G401 (cell line): ENCODE measurements at places on chromosomes 4 and X. TPM values are rescaled to one million over a fixed set of nuclear protein-coding genes. Genes with fewer than 3 reads are reported as not detected.

DNA sequence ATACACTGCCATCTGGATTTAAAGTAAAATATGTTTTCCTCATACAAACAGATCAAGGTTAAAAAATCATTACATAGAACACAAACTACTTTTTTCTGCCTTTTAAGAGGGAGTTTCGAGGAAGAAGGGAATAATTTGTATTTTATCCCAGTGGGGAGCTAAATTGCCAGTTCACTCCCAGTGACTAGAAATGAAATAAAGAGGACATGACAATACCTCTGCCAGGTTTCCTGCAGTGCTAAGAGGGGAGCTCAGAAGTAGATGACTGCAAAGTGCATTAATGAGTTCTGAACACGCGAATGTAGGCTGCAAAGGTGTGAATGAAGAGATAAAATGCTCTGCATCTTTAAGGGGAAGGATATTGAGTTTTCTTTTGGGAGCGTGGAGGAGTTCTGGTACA is 69.7 kb downstream of the SRPX start:
- DNase-seq: no peak

DNA sequence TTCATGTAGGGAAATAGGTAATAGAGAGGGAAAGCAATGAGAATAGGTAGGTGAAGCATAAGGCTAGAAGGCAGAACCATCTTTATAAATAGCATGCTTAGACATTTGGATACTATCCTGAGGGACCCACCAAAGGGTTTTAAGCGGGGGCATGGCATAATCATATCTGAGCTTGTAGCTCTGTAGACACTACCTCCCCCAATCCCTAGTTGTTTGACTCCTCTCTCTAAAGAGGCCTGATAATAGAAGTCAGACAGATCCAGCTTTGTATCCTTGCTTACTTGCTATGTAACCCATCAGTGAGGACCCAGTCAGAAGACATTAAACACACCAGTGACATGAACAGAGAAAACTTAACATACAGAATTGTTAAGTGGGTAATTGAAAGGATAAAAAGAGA is 58.7 kb downstream of the SCFD2 start:
- DNase-seq: no peak

DNA sequence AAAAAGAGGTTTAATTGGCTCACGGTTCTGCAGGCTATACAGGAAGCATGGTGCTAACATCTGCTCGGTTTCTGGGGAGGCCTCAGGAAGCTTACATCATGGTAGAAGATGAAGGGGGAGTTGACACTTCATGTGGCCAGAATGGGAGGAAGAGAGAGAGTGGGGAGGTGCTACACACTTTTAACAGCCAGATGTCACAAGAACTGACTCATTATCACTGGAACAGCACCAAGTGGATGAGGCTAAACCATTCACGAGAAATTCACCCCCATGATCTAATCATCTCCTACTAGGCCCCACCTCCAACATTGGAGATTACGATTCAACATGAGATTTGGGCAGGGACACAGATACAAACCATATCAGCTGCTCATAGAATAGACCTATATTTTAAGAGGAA is 255.8 kb downstream of the OPHN1 start:
- no peak for DNase-seq

DNA sequence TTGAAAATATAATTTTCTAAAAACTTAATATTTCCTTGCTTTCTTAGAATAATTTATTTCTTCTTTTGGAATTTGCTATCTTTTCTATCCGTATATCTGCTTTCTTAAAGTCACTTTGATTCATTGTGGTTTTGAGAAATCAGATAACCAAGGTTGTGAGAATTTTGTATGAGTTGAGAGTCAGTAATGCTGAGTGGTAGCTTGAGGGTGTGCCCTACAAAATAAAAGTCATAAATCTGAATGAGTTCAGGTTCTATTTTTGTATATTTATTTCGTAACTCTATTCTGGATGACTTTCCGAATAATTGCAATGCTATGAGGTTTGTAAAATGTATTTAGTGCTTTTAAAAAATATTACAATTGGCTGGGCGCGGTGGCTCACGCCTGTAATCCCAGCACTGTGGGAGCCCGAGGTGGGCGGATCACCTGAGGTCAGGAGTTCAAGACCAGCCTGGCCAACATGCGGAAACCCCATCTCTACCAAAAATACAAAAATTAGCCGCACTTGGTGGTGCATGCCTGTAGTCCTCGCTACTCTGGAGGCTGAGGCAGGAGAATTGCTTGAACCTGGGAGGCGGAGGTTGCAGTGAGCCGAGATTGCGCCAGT is 8.9 kb downstream of the COPS4 start:
- no peak for DNase-seq

DNA sequence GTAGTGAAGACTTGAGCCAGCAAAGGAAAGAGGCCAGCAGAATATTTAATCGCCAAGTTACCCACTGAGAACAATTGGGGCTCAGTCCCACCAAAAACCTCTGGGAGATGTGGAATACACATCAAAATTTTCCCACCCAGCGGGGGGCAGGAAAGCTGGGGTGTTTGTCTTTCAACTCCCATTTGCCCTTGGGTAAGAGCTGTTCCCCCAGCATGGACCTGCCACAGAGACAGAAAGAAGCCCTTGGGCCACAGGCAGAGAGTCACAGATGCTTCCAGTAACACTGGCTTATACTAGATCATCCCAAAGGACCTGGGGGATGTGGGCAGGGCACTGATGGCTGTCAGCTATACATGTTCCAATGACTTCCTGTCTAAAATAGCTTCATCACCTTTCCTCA is 18.9 kb upstream of the FBXW7 start:
- DNase-seq: no peak

- no peak for DNase-seq
Measured at GRCh38 chrX:73401591-73402266, 45.1 kb upstream of the CDX4 start.

GRCh38 chr4:165756836-165757235 is 116.2 kb upstream of the TLL1 start:
- DNase-seq: peak; percentile 88

DNA sequence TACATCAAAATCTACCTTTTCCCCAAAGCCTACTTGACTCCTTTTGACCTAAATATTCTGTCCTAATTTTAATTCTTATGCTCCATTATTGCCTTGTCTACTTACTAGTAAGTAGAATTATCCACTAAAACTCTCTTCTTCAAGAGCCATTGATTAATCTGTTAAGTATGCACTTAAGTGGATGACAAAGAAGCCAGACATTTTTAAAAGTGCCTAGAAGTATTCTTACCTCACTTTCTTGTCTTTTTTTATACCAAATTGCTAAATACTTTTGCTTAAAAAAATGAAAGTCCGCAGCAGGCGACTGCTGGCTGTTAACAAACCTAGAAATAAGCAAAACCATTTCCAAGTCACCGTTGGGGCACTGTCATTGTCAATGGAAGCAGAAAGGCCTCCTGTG is 20.1 kb upstream of the FRMPD4 start:
- DNase-seq: no peak

GRCh38 chrX:105114554-105115130 is 105.9 kb downstream of the TEX13A start:
- DNase-seq: no peak

DNA sequence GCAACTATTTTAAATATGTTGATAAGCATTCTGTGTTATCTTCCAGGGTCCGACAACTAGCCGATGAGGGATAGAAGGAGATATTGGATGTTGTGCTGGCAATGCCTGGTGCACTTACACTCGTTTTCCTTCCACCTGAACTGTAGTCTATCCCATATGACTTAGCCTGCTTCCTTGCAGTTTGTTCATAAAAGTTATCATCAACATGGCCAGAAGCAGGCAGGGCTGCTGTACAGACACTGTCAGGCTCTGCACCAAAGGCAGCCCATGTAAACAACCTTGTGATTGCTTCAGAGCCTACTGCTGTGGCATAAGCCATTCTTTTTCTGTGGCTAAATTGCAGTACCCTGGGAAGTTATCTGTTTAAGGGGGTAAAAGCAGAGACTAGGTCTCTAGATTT is 1.6 kb downstream of the MAPK10 start:
- DNase-seq: peak; percentile 76

DNA sequence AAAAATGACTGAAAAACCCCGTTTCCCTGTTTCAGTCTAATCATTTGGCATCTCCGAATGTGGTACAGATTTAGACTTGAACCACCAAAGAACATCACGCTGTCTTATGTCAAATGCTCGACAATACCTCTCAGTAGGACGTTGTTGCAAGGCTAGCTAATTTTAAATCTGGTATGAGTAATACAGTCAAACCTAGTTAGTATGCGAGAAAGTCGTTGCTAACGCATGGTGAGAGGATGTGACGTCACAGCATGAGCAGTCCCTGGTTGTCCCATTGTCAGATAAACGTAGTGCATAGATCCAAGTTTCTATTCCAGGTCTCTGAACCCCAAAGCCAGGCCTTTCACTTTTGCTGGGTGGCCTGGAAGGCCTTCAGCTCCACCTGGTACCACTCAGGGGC is 44.7 kb downstream of the SETD7 start:
- no peak for DNase-seq

DNA sequence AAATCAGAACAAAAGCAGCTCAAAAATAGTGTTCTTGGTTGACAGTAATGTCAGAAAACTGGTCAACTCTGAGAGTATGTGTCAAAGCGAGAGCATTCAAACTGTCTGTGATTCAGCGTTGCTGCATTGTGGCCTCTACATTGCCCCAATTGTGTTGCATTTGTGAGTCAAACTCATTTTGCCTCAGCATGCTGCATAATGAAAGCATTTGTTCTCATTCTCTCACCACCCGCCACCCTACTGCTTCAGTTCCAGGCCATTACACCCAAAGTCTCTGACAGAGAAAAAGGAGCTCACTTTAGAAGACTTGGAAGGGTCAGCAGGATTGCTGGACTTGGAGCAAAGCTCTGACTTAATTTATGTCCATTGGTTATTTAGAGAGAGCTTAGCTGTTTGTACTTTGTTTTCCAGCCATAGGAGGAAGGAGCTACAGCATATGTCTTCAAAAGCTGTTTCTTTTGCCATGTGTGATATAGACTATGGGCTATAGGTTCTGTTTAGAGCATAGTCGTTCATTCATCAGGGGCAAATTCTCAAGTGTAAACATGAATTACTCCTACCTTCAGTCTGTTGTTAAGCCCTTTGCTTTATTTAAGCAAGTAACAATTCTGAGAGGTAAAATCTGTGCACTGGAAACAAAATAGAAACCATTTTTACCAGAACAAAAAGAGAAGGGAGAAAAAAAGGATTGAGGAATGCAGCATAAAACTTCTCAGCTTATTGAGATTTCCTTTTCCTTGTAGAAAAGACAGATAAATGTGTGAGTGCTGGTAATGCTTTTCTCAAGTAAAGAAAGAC is 153.4 kb upstream of the ANK2 start:
- DNase-seq: peak; percentile 37

DNA sequence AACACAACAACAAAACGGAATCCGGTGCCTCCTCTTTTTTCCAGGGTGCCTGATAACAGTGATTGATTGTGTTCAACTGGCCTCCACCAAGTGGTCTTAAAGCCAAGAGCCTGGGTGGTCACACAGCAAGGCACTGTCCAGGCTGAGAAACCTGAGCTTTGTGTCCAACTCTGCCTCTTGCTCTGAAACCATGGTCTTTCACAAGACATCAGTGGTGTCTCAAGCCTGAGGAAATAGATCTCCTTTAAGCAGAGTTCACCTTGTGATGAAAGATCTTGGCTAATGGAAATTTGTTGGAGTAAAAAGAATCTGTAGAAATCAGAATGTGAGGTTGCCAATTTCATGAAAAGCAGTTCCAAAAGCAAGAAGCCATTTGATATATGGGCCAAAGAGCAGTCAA is 47.3 kb upstream of the ACSL1 start:
- DNase-seq: no peak

DNA sequence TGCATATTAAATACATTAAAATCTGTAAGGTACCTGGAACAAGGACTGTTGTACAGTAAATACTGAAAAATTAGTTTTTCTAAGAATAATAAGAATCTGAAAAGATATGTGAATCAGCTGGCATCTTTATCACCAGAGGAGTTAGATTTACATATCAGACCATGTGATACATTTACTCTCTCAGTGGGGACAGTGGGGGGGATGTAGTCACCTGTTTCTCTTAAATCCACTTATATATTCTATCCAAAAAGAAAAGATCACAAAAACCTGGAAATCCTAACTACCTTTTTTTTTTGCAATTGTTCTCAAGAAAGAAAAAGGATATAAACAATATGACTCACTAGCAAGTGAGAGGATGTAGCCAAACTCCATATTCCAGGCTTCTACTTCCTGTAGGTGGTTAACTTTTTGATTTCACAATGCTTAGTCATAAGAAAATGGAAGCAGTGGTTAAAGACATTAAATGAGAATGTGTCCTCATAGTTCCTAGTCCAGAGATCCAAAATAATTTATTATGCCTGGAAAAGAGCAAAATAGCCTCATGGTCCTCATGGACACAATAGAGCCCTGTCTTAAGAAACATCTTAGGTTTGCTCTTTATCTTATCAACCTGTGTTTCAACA is 22.5 kb upstream of the MYOZ2 start:
- DNase-seq: no peak

- DNase-seq: no peak
Measured at GRCh38 chr4:181083757-181084361, 1159.3 kb upstream of the TENM3 start.

DNA sequence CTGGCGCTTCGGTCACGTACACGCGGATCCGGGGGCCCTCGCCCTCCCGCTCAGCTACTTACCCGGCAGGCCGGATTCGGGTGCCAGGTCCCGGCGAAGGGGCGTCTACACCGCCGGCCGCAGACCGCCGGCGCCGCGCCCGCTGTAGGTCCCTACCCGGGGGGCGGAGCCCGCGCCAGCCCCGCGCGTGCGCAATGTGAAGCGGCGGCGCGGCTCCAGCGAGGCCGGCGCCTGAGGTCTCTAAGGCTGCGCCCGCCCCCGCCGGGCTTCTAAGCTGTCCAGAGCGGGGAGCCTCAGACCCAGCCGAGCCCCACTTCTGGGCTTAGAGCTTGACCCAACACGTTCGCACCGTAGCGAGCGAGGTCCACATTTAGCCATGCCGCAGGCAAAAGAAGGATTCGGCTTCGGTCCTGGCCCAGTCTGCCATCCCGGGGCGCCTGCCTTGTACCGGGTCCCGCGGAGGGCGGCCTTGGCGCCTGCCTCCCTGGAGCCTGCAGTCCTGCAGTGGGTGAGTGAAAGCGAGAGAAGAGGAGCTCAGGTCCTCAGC is at the start of gene ZNF518B:
Gene ZNF518B, minus strand, starts transcription at position 172 of the 547 bp plus-strand sequence. CDS start 11,098 bp downstream, outside the sequence.
- peak; percentile 65 for DNase-seq

- no peak for DNase-seq
Measured at GRCh38 chrX:146224442-146224841, 406.8 kb downstream of the SLITRK2 start.

DNA sequence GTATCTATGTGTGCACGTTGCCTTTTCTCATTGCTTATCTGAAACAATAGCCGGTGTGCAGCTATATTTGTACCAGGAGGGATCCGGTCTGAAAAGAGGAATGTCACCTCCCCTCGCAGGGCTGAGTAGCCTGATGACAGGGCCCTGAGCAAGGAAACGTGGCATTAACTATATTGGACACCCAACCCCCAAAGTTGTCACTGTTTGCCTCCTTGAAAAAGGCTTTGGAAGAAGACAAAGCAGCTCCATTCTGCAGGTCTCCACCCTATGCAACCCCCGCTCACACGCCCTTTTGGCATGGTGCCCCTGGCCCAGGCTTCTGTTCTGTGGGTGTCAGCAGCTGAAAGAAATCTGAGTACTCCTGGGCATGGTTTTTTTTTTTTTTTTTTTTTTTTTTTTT is 8.2 kb downstream of the PRRG3 start:
- DNase-seq: no peak

- DNase-seq: no peak
Measured at GRCh38 chr4:24245491-24245820, 338.9 kb downstream of the DHX15 start.

Gene ATP2B3
- total RNA-seq: not detected in 2 replicates

Gene TMSB15C
- not detected in 2 replicates for total RNA-seq

Gene BMPR1B
- not detected in 2 replicates for total RNA-seq

Gene ZNF141
- total RNA-seq: 10.8 and 21.2 TPM in 2 replicates

Gene REPS2
- total RNA-seq: 0.31 TPM in 1 of 2 replicates, not detected in the other

Gene RIPPLY1
- total RNA-seq: not detected in 2 replicates

Gene SPANXN3
- total RNA-seq: not detected in 2 replicates

Gene XG
- total RNA-seq: 0.51 TPM in 1 of 2 replicates, not detected in the other
